Myocyte (in vitro differentiated cells): ENCODE measurements at places on chromosomes 2 and 18. TPM values are rescaled to one million over a fixed set of nuclear protein-coding genes. Genes with fewer than 3 reads are reported as not detected.

Gene GALNT3
- total RNA-seq = 0.16 and 0.37 TPM in 2 replicates

Gene HOXD1
- total RNA-seq = not detected in 2 replicates

Gene CD28
- 0.45 and 0.57 TPM in 2 replicates for total RNA-seq

Gene CLEC4F
- 0.10 TPM in 1 of 2 replicates, not detected in the other for total RNA-seq

Gene ARL4C
- 27.7 and 32.9 TPM in 2 replicates for total RNA-seq

Gene DIPK1C
- not detected in 2 replicates for total RNA-seq

Gene STARD6
- not detected in 2 replicates for total RNA-seq

Gene RBM44
- 0.05 and 0.37 TPM in 2 replicates for total RNA-seq

Gene RASGRP3
- total RNA-seq = 5.2 and 7.8 TPM in 2 replicates

Gene SLC5A7
- total RNA-seq = not detected in 2 replicates

Gene AGXT
- total RNA-seq = not detected in 2 replicates

Gene CAPN13
- total RNA-seq = not detected in 2 replicates

Gene TRABD2A
- total RNA-seq = 0.73 and 1.4 TPM in 2 replicates

Gene FAM110C
- not detected in 2 replicates for total RNA-seq

Gene IL36G
- total RNA-seq = not detected in 2 replicates

Gene RGPD3
- 0.16 and 0.64 TPM in 2 replicates for total RNA-seq

Gene SKA1
- 0.10 and 0.11 TPM in 2 replicates for total RNA-seq

Gene LHCGR
- total RNA-seq = not detected in 2 replicates

Gene RFX8
- total RNA-seq = 7.1 and 7.6 TPM in 2 replicates

Gene KIAA2012
- not detected in 2 replicates for total RNA-seq

Gene SFT2D3
- total RNA-seq = 8.3 and 10.5 TPM in 2 replicates

Gene MAP3K20
- 28.5 and 39.9 TPM in 2 replicates for total RNA-seq

Gene GPR155
- total RNA-seq = 5.6 and 7.3 TPM in 2 replicates

Gene ANKAR
- total RNA-seq = 5.9 and 6.4 TPM in 2 replicates

Gene GALR1
- not detected in 2 replicates for total RNA-seq
